NCI-H1694 treated with DMSO at 0.1 percent for 48 hours (cell line): ENCODE measurements at places on chromosomes 2 and 18.

GRCh38 chr18:47799376-47799775 lies 131.1 kb downstream of the SMAD2 start:
- DNase-seq, result no peak

GRCh38 chr18:59273759-59274532 lies 692 bp upstream of the RAX start:
- no peak for DNase-seq

GRCh38 chr2:85888020-85888683 lies 638 bp downstream of the ST3GAL5 start:
- DNase-seq, result no peak

GRCh38 chr2:236360496-236360895 lies 96.3 kb upstream of the ASB18 start:
- DNase-seq, result no peak

DNA sequence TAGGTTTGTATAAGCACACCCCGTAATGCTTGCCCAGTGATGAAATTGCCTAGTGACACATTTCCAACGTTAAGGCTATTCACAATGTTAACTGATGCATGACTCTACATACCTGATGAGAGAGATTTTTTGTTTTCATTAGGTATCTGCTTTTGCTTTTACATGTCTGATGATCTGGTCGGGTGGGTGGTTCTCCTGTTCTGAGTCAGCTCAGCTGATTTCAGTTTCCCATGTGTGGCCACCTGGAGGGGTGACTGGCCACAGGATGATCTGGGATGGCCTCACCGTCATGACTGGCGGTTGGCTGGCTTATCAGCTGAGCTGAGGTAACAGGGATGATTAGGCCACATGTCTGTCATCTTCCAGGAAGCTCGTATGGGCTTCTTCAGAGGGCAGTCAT lies 33.8 kb upstream of the ACYP2 start:
- DNase-seq, result no peak

DNA sequence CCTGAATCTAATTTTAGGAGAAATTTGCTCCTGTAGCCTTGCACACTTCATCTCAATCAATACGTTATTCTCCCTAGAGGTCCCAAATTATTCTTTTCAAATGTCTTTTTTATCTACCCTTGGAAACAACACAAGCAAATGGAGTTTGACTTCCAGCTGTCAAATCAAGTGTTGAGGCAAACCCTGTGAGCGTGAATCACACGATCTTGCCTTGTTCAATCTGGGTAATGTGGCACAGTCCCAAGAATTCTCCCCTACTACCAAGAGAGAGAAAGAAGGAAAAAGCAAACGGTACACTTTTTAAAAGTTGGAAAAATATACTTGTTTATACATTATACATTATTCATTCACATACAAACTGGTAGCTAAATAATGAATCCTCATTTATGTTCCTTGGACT lies 2035.3 kb upstream of the CELF4 start:
- DNase-seq, result no peak

DNA sequence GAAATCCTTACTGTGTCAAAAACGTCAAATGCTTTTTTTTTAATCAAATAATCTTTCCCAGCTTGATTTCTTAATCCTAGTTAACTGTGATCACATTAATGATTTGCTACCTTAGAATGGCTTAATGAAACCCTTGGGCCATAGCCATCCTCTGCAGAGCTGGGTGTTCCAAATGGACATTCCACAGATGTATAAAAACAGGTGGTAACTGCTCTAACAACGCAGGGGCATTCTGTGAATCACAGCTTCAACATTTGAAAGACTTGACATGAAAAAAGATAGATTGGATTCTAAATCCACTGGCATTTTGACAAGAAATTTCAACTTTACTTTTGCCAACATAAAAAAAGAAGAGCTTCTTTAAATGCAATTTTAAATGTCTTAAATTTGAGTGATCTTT lies 69.8 kb upstream of the RASGRP3 start:
- no peak for DNase-seq

DNA sequence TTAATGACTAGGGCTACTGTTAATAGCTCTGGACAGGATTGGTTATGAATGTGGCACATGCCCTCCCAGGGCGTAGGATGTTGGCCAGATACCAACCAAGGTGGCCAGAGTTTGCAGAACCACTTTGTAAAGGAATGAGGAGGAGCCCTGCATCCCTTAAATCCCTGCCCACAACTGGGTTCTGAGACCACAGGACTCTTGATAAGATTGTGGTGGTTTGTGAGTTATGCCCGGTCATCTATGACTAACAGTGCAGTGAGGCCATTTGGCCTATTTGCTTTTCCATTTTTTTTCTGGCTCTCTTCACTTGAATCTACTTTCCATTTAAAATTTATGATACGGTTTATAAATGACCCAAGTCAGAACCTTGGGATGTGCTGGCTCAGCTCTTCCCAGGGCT lies 294.5 kb downstream of the PRKCE start:
- DNase-seq, result no peak

DNA sequence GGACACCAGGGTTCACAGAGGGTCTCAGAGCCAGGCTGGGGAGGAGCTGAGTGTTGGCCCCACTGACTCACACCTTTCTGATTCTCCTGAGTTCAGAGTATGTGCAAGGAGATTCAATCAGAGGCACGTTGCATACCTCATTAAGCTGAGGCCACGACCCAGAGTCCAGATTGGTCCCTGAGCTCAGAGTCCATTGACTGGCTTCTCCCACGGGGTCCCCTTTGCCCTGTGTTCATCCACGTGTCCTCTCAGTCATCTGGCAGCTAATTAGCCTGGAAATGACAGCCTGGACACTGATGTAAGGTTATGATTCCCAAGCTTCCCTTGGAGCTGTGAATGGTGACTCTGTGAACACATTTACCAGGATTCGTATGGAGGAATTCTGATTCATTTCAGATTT lies 267.2 kb downstream of the SH3BP4 start:
- no peak for DNase-seq

GRCh38 chr2:230891064-230891463 lies 26.3 kb downstream of the ITM2C start:
- DNase-seq, result no peak

DNA sequence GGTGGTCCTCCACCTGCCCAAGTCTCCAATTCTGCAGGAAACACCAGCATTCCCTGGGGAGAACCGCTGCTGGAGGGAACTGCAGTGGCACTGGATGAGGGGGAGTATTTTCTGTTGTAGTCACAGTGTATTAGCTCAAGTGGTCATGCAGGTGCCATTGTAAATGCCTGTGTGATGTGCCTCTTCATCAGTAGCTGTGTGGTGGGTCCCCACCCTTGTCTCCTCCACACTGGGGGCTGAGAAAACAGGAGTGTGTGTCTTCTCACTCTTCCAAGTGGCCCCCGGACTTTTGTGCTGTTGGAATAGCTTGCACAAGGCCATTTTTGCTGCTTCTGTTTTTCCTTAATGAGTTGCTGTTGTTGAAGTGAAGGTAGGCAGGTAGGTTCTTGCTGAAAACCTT lies 8.7 kb downstream of the NCK2 start:
- DNase-seq, result no peak

GRCh38 chr2:196917802-196918201 lies 8.7 kb downstream of the PGAP1 start:
- DNase-seq, result no peak

- DNase-seq, result no peak
Observed at GRCh38 chr2:58376592-58376991, 135.5 kb upstream of the FANCL start.

DNA sequence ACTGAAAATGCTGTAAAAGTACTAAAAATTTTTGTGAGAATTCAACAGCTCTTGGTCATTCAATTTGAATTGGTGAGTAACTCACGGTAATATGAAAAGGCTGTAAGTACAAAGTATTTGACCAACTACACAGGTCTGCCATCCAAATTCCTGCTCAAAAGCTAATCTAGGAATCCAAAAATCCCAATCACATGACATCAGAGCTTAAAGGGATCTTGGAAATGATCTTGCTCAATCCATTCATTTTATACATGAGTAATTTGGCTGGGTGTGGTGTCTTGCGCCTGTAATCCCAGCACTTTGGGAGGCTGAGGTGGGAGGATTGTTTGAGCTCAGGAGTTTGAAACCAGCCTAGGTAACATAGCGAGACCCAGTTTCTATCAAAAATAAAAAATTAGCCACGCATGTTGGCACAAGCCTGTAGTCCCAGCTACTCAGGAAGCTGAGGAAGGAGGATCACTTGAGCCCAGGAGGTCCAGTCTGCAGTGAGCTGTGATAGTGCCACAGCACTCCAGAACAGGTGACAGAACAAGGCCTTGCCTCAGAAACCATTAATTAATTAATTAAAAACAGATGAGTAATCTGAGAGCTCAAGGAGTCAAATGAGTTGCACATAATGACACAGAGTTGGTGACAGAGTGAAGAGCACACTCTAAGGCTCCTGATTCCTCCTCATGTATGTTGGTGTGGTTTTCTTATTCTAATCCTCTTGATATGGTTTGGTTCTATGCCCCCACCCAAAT lies 19.8 kb downstream of the SPIRE1 start:
- DNase-seq, result no peak

DNA sequence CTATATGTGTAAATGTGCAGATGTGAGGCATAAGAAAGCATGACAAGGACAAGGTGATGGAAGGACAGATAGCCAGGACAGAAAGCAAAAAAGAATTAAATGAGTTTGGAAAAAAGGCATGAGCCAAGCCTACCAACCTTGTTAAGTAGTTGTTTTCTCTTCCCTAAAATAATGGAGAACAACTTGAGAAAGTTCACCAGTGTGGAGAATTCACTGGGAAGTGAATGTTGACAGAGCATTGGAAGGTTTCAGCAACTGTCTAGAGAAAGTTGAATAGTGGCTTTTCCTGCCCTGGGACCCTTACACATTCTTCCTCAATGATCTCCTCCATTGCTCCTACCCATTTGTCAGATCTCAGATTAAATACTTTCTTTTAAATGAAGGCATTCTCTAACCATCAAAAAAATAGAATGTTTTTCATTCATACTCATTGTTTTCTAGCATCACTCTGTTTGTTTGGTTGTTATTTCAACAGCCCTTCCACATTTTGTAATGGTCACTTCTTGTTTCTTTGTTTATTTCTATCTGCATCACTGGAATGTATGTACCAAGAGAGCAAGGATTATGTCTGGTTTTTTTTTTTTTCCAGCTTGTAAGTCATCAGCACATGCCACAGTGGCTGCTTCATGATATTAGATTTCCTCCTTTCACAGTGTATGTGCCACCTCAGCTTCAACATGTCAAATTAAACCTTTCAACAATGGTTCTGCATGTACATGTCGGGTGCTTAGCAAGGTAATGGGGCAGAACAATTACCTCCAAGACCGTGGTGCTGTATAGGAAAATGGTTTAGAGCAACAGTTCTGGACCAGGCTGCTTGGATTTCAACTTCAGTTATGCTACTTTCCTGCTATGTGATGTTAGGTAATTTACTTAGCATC lies 586.0 kb upstream of the VRK2 start:
- DNase-seq, result no peak

- DNase-seq, result no peak
Observed at GRCh38 chr18:49726675-49726963, 86.7 kb downstream of the ACAA2 start.

GRCh38 chr2:43240766-43241150 lies 14.4 kb upstream of the ZFP36L2 start:
- DNase-seq, result no peak

GRCh38 chr2:232668805-232669444 lies 28.2 kb upstream of the GIGYF2 start:
- no peak for DNase-seq

GRCh38 chr2:86105252-86105968 lies at the start of gene POLR1A:
POLR1A (minus strand) TSS chr2:86105886; CDS start chr2:86105776, 110 bp downstream.
- peak; percentile 98 for DNase-seq

GRCh38 chr2:172375251-172375650 lies 52.1 kb upstream of the ITGA6 start:
- no peak for DNase-seq

DNA sequence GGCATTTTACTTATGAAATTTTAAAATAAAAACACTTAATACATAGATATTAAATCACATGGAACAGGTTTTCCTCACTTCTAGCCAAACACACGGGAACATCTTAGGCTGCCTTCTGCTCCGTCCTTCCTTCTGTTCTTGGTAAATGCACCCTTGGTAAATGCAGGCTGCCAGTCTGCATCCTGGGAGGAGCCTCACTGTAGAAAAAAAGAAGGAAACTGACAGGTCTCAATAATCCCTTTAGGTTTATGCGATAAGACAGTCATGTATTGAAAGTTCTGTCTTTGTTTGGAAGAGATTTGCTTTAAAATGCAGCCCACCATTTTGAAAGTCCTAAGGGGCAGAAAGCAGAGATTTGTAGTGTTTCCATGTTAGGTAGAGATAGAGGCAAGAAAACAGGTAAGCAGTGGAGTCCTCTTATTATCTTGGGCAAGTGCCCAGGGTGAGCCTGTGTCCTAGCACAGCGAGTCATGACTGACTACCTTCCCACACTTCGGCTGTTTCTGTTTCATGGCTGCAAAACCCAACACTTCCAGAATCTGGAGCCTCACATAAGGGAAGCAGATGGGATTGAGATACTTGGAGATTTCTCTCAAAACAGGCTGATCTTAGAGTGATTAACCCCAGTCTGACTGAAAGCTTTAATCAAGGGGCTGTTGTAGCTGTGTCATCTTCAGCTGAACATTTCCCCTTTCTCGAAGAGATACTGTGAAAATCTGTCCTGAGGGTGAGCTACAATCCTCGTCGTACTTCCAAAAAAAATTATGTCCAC lies 131.4 kb upstream of the MAP3K20 start:
- DNase-seq, result no peak

DNA sequence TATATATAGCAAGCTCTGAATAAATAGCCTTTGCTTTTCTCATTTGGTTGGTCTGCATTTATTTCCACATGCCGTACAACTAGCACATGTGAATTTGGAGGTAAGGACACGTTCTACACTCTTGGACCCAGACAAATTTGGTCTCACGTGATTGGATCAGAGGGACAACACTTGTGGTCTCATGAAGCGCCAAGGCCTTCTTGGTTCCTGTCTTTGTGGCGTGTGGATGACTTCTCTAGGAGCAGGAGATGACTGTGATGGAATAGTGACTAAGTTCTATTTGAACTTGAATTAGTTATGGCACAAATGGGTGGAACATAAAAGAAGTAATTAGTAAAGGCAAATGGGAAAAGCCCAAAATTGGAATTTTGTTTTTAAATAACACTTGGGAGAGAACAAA lies 206.9 kb downstream of the BCL2 start:
- no peak for DNase-seq

DNA sequence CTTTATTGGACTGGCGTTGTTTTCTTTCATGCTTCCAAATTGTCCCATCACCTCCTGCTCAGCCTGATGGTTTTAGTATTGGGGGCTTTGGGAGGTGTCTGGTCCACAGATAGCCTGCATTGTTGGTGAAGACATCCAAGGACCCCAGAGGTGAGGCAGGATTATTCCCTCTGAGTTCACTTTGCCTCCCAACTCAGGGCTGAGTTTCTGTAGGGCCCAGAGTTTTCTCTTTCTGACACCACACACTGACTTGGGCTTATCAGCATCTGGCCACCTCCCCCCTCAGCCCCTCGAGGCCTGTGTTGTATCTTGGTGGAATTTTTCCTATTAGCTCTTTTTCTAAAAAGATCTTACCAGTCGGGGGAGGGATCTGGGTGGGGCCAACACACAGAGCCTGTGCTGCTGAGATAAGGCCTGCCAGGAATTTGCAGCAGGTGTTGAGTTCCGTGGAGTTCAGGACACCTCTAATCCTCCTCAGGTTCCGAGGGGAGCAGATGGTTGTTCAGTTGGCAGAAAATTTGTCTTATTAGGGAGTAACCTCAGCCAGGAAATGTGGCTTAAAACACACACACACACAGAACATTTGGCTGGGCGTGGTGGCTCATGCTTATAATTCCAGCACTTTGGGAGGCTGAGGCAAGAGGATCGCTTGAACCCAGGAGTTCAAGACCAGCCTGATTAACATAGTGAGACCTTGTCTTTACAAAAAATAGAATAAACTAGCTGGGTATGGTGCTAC lies 7.3 kb downstream of the EMILIN2 start:
- DNase-seq, result no peak
